ENCODE measurements at places on chromosomes 6 and 20.
A peak's percentile ranks its signal among the peaks of the same experiment; 100 is the strongest.

GRCh38 chr6:89970072-89970471 is 75.8 kb downstream of the GJA10 start:
- DNase-seq = no peak

DNA sequence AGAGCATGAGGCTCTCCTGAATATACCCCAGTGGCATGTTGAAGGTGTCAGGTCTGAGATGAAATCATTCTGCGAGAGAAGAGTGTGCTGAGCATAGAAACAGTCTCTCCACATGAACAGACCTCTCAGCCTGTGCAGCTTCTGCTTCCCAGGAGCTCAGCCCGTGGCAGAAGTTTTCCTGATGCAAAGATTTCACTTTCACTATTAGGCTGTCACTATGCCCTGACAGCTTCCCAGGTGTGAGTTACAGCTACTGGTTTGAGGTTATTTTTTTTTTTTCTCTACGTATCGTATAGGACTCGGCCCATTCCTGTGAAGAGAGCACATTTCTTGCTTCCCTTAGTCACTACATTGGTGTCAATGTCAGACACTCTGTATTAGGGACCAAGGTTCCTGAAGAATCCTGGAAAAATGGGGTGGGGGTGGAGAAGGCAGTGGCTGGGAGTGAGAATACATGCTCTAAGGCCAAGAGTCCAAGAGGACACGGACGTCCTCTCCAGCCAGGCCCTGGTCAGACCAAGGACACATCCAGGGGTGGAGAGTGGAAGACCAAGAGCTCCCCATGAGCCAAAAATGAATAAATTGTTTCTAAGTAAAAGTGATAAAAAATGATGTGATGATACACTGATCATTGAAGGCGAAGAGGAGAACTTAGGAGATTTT is 121.2 kb upstream of the AKAP12 start:
- DNase-seq = no peak

DNA sequence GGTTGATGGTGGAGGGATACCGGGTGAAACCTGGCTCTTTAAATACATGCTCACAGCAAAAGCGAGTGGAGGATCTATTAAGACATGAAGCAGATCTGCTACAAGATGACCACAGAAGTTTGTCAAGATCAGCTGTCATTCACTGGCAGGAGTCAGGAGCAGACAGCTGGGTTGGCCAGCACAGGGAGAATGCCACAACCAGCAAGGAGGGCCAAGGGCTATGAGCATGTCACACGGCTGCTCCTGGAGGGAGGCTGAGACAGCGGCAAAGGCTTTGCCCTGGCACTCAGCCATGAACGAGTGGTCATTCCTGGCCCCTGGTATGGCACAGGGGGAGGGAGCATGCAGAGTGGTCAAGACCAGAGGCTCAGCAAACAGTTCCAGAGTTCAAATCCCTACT is 77.6 kb downstream of the POPDC3 start:
- no peak for DNase-seq

GRCh38 chr6:28104392-28105244 is 19.8 kb upstream of the ZSCAN16 start:
- DNase-seq = peak; percentile 82

DNA sequence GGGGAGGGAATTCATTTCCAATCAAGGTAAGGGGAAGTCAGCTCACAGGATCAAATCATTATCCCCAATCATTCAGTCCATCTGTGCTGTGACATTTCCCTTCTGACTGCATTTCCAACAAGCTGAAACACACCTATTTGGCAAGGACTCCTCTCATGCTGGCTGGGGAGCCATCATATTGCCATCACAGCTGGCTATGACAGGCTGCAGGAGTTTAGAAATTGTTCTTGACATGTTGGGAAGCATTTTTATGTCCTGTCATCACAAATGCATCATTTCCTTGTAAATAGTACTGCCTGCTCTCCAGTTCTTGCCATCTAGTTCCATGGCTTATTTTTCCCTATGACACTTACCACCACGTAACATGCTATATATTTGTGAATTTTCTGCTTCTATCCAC is 113.9 kb upstream of the TMEM170B start:
- no peak for DNase-seq

- DNase-seq = no peak
These were observed 17.4 kb upstream of the PBOV1 start for GRCh38 chr6:138235693-138236092.

Data from COR-L47 (cell line).